Heart left ventricle (tissue), 16 donors: ENCODE measurements at places on chromosomes 12 and 14. TPM values are rescaled to one million over a fixed set of nuclear protein-coding genes. Genes with fewer than 3 reads are reported as not detected.

DNA sequence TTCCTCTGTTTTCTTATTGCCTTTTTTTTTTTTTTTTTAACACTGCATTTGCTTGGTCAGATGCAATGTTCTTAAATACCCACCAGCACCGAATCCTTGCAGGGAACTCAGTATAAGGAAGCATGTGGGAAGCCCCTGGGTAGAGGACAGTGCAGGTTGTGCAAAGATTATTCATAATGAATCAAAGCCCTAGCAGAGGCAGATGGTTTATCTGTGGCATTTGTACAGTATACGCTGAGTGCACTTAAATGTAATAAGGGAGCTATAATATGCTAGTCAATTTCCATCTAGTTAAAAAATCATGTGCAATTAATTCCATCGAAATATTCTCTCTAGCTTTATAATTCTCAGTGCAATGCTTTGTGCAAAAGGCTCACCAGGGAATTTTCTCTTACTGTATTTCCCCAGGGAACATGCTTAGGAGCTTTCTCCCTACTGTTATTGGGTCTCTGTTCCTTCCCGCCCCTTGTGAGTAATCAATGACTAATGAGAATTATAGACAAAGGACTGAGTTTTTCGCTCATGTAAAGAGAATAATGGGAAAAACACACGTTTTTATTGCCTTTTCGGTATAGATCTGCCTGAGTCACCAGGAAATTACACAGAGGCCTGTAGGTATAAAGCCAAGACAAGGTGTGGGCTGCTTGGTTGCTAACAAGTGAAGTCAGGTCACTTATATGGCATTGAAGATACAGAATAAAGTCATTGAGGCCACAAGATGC is 1214.3 kb upstream of the TMEM132C start:
- no peak for DNase-seq

DNA sequence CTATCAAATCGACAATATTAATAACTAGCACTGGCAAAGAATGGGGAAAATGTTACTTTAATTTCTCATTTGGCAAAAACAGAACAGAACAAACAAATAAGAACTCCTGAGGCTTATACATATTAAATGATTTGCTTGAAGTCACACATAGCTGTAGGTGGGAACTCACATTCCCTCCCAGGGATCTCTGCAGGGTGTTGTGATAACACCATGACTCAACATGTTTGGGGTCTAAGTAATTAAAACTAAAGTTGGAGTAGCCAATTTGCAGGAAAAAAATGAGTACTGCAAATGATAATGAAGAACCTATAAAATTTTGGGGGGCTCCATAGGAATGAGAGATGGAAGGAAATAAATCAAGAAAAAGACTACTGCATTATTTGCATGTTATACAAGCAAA is 27.5 kb downstream of the UNC79 start:
- DNase-seq = no peak

DNA sequence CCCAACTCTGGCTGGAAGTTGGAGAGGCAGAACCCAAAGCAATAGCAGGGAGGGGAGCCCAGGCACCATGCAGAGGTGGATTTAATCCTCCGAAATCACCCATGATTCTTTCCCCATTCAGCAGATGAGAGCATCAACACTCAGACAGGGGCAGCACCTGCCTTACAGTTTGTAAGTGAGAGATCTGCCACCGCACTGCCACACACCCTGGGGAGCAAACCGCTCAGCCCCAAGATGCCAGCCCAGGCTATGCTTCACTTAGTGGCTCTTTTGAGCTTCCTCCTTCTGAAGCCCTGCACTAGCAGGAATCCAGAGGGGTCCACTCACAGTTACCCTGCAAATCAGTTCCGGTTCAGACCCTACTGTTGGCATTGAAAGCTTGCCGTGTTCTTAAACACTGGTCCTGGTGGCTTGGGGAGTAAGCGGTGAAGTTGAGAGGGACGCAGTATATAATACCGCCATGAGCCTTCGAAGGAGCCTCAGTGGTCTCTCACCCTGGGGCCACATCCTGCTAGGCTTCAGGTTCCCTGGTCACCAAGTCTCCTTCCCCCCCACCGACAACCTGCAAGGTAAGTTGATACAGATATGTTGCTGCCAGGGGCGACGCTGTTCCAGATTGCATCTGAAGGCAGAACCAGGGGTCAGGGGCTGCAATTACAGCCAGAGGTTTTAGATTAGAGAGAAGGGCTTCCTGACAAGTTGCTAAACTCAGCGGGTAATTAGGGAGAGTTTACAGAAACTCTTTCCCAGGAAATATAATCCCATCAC is 72.0 kb upstream of the CCND2 start:
- DNase-seq = no peak

- no peak for DNase-seq
Measured at GRCh38 chr12:3683670-3684069, 69.2 kb downstream of the CRACR2A start.

The STAC3 gene
- total RNA-seq = 0.70 TPM

The KRAS gene
- total RNA-seq = 10.6 TPM
